ENCODE measurements at places on chromosomes 1 and 21.

GRCh38 chr1:30379684-30380624 lies 343.4 kb downstream of the MATN1 start:
- peak; percentile 47 for DNase-seq

GRCh38 chr1:215472723-215473122 lies 94.4 kb upstream of the KCTD3 start:
- DNase-seq = no peak

GRCh38 chr1:201142011-201142848 lies 12.0 kb downstream of the TMEM9 start:
- no peak for DNase-seq

GRCh38 chr1:78168306-78168705 lies 122.5 kb downstream of the GIPC2 start:
- DNase-seq = no peak

GRCh38 chr1:109933856-109934711 lies 23.4 kb downstream of the CSF1 start:
- no peak for DNase-seq

GRCh38 chr1:184429335-184429734 lies 42.5 kb downstream of the C1orf21 start:
- DNase-seq = no peak

All from stimulated activated naive CD8-positive, alpha-beta T cell treated with anti-CD3 and anti-CD28 coated beads, Interleukin-15, Interleukin-2, amounts not matched to agents 100 U/mL and 50 U/mL, for 24 hours (primary cell).